ENCODE measurements at places on chromosomes 5 and 9. TPM values are rescaled to one million over a fixed set of nuclear protein-coding genes. Genes with fewer than 3 reads are reported as not detected.

DNA sequence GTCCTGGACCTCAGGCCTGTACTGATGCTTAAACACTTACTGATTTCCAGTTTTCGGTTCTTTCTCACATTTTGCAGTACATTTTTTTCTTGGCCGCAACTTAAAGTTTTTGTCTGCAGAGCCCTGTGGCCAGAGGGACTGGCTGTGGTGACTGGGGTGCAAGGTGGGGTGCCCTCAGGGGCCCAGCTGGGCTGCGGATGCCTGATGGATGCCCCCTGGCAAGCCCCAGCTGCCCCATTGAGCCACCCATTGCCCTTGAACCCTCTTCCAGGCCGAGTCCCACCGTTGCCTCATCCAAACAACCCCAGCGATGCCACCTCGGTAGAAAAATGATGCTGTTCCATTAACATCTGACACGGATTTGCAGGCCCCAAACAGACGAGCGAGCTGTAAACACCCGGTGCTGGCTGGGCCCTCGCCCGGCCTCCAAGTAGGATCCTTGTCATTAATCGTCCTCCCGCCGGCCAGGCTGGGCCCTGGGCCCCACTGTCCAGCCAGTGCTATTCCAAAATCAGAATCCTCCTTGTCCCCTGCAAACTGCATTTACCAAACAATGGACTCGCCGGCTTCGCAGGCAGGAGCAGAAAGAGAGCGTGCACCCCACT, 107.9 kb downstream of the PHF2 start:
- DNase-seq, result no peak

DNA sequence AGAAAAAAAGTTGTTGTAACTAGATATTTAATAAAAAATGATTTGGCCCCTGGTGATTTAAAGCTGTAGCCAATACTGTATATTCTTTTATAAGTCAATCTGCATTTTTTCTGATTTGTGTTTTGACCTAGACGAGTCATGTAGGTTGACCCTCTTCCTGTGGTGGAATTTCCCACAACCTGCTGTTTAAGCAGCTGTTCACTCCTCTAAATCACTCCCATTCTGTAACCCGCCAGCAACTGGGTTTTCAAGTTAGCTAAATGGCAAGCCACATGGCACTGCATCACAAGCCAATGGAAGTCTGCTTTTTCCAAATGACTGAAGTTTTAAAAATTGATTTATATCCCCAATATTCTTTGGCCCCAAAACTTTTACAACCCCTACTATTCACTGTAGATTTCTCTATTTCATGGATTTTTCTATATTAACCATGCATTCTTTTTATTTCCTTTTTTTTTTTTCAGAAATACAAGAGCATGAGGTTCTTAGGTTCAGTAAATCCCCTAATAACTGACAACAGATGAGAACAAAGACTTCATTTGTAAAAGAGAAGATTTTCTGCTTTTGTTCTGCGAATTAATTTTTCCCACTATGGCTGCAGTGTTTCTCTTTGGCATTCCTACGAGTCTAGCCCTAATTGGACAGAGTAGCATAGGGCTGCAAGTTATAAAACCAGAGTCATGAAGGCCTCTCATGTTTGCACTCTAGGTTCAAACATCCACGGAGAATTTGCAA, 184.5 kb upstream of the TLE4 start:
- no peak for DNase-seq

DNA sequence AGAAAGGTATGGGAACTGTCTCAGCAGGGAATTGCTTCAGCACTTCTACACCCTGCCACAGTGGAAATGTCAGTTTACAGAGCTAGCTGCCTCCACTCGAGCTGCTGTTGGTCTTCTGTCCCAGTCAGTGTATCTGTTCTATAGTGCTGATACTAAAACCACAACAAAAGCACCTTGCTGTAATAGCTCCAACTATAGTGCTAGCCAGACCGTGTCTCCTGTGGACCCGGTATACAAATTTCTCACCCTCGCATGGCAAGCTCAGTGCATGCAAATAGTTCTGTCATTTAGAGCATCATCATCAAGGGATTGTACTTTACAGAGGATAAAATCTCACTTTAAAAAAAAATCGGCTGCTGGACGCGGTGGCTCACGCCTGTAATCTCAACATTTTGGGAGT, 51.5 kb upstream of the IQGAP2 start:
- DNase-seq, result no peak

- no peak for DNase-seq
These were observed 326.9 kb downstream of the ARHGEF28 start for GRCh38 chr5:73952872-73953271.

GRCh38 chr9:128716581-128717254, 7.2 kb downstream of the ZDHHC12 start:
- no peak for DNase-seq

DNA sequence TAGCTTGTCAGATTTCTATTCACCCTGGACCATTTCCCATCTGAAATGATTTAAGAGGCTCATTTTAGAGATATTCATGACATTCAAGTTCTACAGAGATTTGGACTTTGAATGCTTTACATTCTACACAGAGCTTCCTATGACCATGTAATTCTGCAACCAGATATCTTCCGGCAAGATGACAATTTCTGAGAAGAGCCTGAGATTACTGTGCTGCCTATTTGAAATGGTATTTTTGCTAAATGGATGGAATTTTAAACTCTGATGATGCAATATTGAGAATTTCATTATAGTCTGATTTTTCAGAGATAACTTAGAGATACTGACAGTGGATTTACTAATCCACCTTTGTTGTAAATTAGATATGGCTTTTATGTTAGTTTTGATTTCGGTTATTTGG, 16.0 kb upstream of the ACOT12 start:
- DNase-seq, result no peak

The CCDC171 gene
- total RNA-seq, result 5.0 TPM

The NIPSNAP3A gene
- total RNA-seq, result 35.0 TPM
